B cell (primary cell): ENCODE measurements at places on chromosomes 3 and 15. TPM values are rescaled to one million over a fixed set of nuclear protein-coding genes. Genes with fewer than 3 reads are reported as not detected.

The PLA2G4B gene
- 22.6 and 24.3 TPM in 2 replicates for total RNA-seq

The ACTRT3 gene
- 0.15 and 0.37 TPM in 2 replicates for total RNA-seq

The STRA6 gene
- total RNA-seq, result not detected in 2 replicates

The GOLGB1 gene
- total RNA-seq, result 58.7 and 64.3 TPM in 2 replicates

The HCLS1 gene
- 317 and 331 TPM in 2 replicates for total RNA-seq

DNA sequence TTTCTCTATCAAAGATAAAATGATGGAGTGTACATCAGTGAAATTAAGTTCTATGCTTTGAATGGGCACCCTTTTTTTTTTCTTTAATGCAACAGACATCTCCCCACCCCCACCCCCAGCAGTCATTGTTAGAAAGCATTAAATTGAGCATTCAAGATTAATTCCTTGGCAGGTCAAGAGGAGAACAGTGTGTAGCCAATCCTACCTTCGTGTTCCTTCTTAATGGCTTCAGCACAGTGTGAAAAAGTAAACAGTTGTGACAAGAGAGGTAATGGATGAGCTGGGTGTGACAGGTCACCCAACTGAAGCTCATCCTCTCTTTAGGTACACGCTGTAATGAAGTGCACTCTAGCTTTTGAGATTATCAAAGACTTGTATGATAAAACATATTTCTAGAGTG is 198.5 kb upstream of the RARB start:
- H3K36me3 ChIP-seq, result no peaks in the 10 kb centered on the region
- H3K4me3 ChIP-seq, result no peak overlapping the region
- DNase-seq, result no peak
- H3K27me3 ChIP-seq, result no peaks in the 10 kb centered on the region
- no peak overlapping the region for H3K27ac ChIP-seq

- no peaks in the 10 kb centered on the region for H3K36me3 ChIP-seq
- H3K27ac ChIP-seq, result no peak overlapping the region
- no peaks in the 10 kb centered on the region for H3K27me3 ChIP-seq
Observed at GRCh38 chr3:195763843-195764825, 43.4 kb downstream of the MUC20 start.

GRCh38 chr3:111947231-111947630 is 31.6 kb upstream of the ABHD10 start:
- H3K27me3 ChIP-seq, result no peaks in the 10 kb centered on the region
- H3K27ac ChIP-seq, result no peak overlapping the region
- no peaks in the 10 kb centered on the region for H3K4me1 ChIP-seq

DNA sequence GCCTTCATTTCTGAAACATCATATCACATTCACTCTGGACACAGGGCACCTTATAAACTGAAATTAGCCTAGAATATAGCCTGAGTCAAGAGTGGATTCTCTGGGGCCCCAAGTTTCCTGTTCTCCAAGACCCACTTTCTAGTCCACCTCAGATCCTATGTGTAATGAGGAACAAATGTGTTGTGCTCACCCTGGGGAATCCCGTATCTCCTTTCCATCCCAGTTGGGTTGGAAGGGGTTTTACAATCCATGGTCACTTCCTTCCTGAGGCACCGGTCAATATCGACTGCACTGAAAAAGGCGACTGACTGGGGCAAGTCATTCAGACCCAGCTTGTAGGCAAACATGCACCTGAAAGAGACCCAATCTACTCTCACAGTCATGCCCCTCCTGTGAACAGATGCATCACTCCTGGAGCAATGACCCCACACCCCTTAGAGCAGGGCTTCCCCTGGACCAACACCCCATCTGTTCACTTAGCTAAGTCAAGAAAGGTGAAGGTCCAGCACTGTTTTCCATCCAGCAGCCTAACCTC is 17.4 kb downstream of the POLG start:
- no peak overlapping the region for H3K27ac ChIP-seq
- no peaks in the 10 kb centered on the region for H3K4me1 ChIP-seq
- H3K4me3 ChIP-seq, result no peak overlapping the region
- H3K27me3 ChIP-seq, result no peaks in the 10 kb centered on the region
- DNase-seq, result no peak
- H3K36me3 ChIP-seq, result peaks cover 79% of the 10 kb centered on the region

DNA sequence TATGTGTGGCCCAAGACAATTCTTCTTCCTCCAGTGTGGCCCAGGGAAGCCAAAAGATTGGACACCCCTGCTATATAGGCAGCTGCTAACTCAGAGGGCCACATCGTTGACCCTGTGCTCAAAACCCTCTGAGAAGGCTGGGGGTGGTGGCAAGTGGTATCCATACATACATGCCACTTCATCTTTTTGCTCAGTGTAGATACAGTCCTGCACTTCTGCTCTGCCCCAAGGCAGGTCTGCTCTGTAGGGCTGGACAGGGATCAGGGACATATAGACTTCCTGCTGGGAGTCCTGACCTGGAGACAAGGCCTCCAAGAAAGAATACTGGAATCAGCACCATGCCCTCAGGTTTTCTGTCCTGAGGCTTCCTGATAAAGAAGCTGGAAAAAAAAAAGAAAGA is 4.5 kb upstream of the HCN4 start:
- peaks cover 3% of the 10 kb centered on the region for H3K27me3 ChIP-seq
- no peak overlapping the region for H3K4me3 ChIP-seq
- H3K27ac ChIP-seq, result no peak overlapping the region
- no peak for DNase-seq
- no peaks in the 10 kb centered on the region for H3K36me3 ChIP-seq
- H3K4me1 ChIP-seq, result no peaks in the 10 kb centered on the region

GRCh38 chr3:184604615-184605290 is 43.2 kb downstream of the EPHB3 start:
- H3K4me3 ChIP-seq, result no peak overlapping the region
- DNase-seq, result no peak
- H3K27ac ChIP-seq, result no peak overlapping the region
- no peaks in the 10 kb centered on the region for H3K36me3 ChIP-seq
- peaks cover 17% of the 10 kb centered on the region for H3K27me3 ChIP-seq
- H3K4me1 ChIP-seq, result peaks cover 27% of the 10 kb centered on the region

- H3K36me3 ChIP-seq, result no peaks in the 10 kb centered on the region
- no peak overlapping the region for H3K4me3 ChIP-seq
- no peaks in the 10 kb centered on the region for H3K27me3 ChIP-seq
Observed at GRCh38 chr3:188568736-188569135, 414.8 kb downstream of the LPP start.

- no peaks in the 10 kb centered on the region for H3K4me1 ChIP-seq
- no peak within 1 kb of the TSS for H3K27ac ChIP-seq
- H3K27me3 ChIP-seq, result peaks cover 50% of the 10 kb centered on the region
- H3K36me3 ChIP-seq, result no peaks in the 10 kb centered on the region
- no peak for DNase-seq
Observed at GRCh38 chr15:80404057-80404760, at the start of gene ARNT2. Gene ARNT2, plus strand, starts transcription at chr15:80404382. Its CDS starts 134 bp downstream, at chr15:80404516.

DNA sequence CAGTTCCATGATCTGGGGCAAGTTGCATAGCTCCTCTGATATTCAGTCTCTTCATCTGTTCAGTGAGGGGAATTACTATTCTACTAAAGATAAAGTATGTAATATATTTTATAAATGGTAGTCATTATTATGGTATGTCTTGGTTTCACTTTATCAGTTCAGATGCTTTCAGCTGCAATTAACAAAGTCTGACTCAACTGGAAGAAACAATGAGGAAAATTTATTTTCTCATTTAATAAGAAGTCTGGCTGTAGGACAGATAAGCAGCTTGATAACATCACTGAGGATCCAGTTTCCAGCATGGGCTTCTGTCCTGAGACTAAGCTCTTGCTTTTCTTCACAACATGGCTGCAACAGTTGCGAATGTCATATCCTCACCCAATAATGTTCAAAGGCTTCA is 354.3 kb upstream of the TRIM42 start:
- no peak overlapping the region for H3K27ac ChIP-seq
- no peaks in the 10 kb centered on the region for H3K36me3 ChIP-seq
- no peaks in the 10 kb centered on the region for H3K27me3 ChIP-seq
- H3K4me1 ChIP-seq, result no peaks in the 10 kb centered on the region
- DNase-seq, result no peak

GRCh38 chr15:64985366-64986033 is 4.2 kb downstream of the SPG21 start:
- DNase-seq, result no peak
- no peaks in the 10 kb centered on the region for H3K36me3 ChIP-seq
- H3K4me3 ChIP-seq, result no peak overlapping the region
- no peaks in the 10 kb centered on the region for H3K27me3 ChIP-seq
- H3K27ac ChIP-seq, result peak overlapping the region; percentile 36

DNA sequence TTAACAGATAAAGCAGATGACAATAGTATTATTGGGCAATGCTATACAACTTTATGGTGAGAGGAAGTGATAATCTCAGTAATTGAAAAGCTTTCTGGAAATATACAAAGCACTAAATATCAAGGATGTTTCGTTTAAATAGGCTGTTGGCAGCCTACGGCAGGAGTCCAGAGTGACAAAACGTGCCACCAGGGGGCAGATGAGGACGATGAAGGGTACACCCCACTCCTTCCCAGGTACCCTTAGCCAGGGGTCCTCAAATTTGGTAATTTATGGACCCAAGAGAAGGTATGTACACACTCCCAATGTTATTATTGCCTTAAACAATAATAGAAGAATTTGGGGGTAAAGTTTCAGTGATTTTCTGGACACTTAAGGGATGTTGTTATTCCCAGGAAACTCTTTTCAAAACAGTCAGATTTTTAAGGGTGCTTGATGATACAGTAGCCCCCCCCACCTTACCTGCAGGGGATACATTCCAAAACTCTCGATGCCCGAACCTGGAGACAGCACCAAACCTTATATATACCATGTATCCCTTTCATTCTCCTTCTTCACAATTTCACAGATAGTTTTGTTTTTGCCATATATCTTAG is 1.4 kb upstream of the MAGEL2 start:
- no peaks in the 10 kb centered on the region for H3K4me1 ChIP-seq
- no peak overlapping the region for H3K27ac ChIP-seq
- H3K27me3 ChIP-seq, result peaks cover 3% of the 10 kb centered on the region
- DNase-seq, result peak; percentile 12
- no peaks in the 10 kb centered on the region for H3K36me3 ChIP-seq
- no peak overlapping the region for H3K4me3 ChIP-seq

GRCh38 chr15:42133356-42133755 is 23.1 kb downstream of the PLA2G4F start:
- H3K27ac ChIP-seq, result no peak overlapping the region
- H3K36me3 ChIP-seq, result no peaks in the 10 kb centered on the region
- H3K27me3 ChIP-seq, result peaks cover 11% of the 10 kb centered on the region
- DNase-seq, result no peak
- H3K4me3 ChIP-seq, result no peak overlapping the region

DNA sequence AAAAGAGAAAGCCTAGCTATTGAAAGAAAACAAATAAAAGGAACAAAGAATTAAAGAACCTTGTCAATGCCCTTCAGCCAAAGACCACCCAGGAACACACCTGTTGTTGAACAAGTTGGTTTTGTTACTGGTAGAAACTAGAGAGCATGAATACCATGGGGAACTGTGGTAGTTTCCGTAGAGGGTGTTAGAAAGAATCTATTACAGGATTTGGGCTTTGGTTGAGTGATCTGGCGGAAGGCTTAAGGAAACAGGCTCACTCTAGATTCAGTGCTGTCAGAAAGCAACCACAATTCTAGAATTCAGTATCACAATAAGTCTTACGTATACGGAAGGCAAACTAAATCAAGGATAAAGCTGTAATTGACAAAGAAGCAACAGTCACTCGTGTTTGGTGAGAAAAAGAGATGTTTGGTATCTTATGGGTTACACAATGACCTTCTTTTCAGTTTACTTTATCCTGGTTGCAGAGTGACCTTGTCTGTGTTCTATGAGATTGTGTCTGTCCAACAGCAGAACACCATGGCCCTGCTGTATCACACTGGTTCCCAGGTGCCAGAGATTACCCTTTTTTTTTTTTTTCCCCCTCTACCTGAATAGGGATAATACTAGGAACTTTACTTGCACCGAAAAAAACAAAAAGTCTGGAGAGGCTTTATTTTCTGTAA is 265.9 kb downstream of the SHQ1 start:
- H3K36me3 ChIP-seq, result no peaks in the 10 kb centered on the region
- peak; percentile 74 for DNase-seq
- H3K4me3 ChIP-seq, result no peak overlapping the region

DNA sequence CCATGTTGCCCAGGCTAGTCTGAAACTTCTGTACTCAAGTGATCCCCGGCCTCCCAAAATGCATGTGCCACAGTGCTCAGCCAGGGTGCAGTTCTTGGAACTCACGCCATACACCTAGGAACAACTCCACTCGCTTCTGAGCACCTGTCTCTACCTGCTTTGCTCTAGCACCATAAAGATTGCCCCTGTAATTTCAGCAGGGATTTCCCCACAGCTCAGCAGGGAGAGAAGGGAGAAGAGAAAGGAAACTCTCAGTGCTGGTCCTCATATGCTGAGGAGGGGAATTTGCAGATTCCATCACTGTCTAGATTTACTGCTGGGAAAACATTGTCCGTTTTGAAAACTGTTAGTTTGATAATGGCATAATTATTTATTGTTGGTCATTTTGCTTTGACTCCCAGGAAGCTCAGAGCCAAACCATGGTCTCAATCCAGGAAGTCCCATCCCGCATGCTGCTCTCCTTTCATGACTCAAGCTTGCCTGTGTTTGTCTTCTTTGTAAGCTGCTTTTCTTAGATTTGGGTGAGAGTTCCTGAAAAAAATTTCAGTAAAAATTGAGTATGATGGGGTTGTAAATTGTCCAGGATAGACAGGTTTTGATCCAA is 24.2 kb downstream of the TRIM71 start:
- no peaks in the 10 kb centered on the region for H3K4me1 ChIP-seq

DNA sequence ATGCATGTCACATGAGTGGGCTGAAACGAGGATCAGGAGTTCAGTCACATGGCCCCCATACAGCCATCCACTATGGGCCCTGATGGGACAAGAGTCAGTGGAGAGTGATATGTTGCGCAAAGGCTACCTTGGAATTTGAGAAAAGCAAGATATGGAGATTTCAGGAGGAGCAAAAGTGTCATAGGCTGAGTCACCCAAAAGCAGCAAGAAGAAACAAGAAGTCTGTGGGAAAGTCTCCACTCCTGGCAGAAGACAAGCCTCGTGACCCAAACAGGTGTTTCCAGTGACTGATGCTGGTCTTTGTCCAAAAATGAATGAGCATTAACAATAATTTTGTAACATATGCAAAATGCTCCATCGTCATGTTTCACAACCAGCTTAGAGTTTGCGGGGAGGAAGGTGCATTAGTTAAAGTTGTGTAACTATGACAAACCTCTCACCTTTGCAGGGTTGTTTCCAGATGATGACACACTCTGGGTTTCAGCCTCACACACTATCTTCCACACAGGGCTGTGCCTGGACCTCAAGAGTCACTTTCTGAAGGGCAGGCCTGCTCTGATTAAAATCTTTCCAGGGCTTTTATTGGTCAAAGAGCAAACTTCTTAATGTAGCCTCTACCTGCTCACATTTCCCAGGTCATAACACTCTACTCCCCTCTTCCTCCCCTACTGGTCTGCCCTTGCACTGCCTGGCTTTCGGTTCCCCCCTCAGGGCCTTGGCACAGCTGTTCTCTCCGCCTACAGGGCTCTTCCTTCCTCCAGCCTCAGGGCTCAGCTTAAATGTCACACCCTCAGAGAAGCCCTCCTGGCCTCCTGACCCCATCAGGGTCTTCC is 3.9 kb upstream of the DNASE1L3 start:
- no peaks in the 10 kb centered on the region for H3K36me3 ChIP-seq
- H3K27ac ChIP-seq, result peak overlapping the region; percentile 86
- DNase-seq, result peak; percentile 84
- H3K4me3 ChIP-seq, result no peak overlapping the region
- peaks cover 62% of the 10 kb centered on the region for H3K4me1 ChIP-seq
